ENCODE measurements at places on chromosomes 16 and 17. TPM values are rescaled to one million over a fixed set of nuclear protein-coding genes. Genes with fewer than 3 reads are reported as not detected.

CORO1A gene
- total RNA-seq = 866 TPM

CRLF3 gene
- 47.7 TPM for total RNA-seq

CES1 gene
- total RNA-seq = not detected

PDILT gene
- not detected for total RNA-seq

DNA sequence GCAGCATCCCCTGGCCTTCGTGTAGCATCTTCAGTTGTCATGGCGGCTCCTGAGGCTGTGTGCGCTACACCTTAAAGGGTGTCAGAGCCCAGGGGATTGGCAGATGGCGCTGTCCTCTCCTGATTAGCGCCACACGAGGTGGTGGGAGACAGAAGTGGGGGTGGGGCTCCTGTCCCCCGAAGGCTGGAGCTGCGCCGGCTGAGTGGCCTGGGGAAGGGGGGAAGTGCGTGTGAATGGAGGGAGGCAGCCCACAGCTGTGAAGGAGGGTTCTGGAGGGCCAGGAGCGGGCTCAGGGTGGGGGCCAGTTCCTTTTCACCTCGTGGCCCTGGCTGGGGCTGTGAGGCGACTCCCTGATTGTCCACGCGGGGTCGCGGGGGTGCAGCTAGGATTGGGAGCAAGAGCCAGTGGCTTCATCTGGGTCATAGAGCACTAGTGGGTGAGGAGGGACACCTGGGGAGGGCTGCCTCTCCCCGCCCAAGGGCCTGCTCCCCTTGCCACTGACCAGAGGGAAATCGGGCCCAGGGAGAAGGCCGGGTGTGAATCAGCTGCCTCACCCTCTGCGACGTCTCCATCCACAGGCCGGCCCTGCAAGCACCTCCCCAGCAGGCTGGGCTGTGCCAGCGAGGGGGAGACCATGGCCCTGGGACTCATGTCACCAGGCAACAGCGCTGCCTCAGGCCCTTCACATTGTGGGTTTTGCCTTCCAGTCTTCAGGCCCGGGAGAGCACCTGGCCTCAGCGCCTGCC lies 14.1 kb downstream of the BAHCC1 start:
- H3K4me1 ChIP-seq = peaks cover 13% of the 10 kb centered on the region
- DNase-seq = no peak
- no peak overlapping the region for H3K27ac ChIP-seq
- H3K27me3 ChIP-seq = peaks cover 16% of the 10 kb centered on the region

DNA sequence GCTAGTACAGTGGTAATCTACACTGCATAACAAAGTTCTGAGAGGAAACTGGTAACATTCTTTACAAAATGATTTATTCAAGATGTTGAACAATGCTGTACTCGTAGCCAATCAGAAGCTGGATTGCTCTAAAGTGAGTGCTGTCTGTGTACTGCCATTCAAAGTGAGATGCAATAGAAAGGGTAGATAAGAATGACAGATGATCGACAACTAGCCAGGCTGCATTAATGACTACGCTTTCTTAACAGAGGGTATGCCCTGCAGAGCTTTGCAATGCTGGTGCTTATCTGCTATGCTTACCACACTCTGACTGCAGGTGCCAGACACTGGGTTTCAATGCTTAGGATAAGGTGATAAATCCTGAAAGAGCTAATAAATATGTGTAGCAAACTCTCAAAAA lies 46.1 kb upstream of the SLC25A19 start:
- H3K36me3 ChIP-seq = peaks cover 11% of the 10 kb centered on the region
- H3K27me3 ChIP-seq = no peaks in the 10 kb centered on the region
- H3K4me3 ChIP-seq = no peak overlapping the region
- DNase-seq = no peak
- H3K27ac ChIP-seq = no peak overlapping the region
- H3K4me1 ChIP-seq = peaks cover 67% of the 10 kb centered on the region

- H3K4me1 ChIP-seq = peaks cover 10% of the 10 kb centered on the region
- H3K36me3 ChIP-seq = no peaks in the 10 kb centered on the region
- no peak overlapping the region for H3K27ac ChIP-seq
- H3K4me3 ChIP-seq = no peak overlapping the region
Measured at GRCh38 chr17:57866319-57866718, 16.5 kb upstream of the MRPS23 start.

GRCh38 chr17:73324160-73324475 lies 12.3 kb upstream of the CDC42EP4 start:
- H3K36me3 ChIP-seq = no peaks in the 10 kb centered on the region
- no peaks in the 10 kb centered on the region for H3K4me1 ChIP-seq

DNA sequence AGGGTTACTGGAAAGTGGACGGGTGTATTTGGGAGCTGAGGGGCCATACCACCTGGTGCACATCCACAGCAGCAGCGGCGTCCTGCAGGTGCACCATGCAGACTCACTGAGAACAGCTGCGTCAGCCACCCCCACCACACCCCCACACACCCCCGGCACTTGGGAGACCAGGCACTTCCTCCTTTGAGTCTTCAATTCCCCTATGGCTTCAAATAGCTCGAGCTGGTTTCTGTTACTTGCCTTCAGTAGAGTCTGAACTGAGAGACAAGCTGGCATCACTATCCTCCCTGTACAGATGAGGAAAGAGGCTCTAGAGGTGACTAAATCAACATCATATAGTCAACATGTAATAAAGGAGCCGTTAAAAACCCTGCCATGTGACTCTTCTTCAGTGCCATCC lies 15.4 kb downstream of the CUEDC1 start:
- H3K27me3 ChIP-seq = peaks cover 3% of the 10 kb centered on the region
- no peak overlapping the region for H3K27ac ChIP-seq
- no peaks in the 10 kb centered on the region for H3K36me3 ChIP-seq
- H3K4me3 ChIP-seq = no peak overlapping the region

GRCh38 chr17:3990386-3991127 lies 26.3 kb upstream of the ATP2A3 start:
- H3K27me3 ChIP-seq = peaks cover 2% of the 10 kb centered on the region
- peaks cover 1% of the 10 kb centered on the region for H3K36me3 ChIP-seq
- H3K4me3 ChIP-seq = no peak overlapping the region
- H3K4me1 ChIP-seq = peaks cover 1% of the 10 kb centered on the region
- DNase-seq = no peak
- H3K27ac ChIP-seq = no peak overlapping the region

DNA sequence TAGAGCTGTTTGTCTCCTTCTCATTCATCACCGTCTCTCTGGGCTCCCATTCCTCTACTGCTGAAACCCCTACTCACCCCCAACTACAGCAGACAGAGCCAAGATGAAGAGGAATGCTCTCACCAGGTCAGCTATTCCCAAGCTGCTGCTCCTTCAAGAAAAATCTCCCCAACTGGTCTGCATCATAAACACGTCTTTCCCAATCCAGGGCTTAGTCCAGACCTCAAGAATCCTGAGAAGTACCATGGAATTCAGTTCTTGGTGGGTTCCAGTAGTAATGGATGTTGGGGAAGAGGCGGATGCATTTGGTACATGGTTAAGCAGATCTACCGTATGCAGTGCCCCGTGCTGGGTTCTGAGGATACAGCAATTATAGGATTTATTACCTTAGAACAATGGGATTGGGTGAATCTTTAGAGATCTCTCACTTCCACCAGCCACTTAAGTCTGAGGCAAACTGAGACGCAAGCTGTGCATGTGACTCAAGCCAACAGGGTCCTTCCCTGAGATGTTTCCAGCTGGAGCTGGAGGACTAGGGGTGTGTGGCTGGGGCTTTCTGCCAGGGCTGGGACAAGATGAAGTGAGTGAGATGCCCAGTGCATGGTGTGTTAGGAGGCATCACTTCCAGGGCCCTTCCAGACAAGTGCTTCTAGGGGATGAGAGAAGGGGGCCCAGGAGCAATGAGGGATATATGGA lies 232.7 kb upstream of the CDH5 start:
- H3K4me1 ChIP-seq = no peaks in the 10 kb centered on the region
- DNase-seq = no peak
- no peaks in the 10 kb centered on the region for H3K36me3 ChIP-seq
- H3K4me3 ChIP-seq = no peak overlapping the region

DNA sequence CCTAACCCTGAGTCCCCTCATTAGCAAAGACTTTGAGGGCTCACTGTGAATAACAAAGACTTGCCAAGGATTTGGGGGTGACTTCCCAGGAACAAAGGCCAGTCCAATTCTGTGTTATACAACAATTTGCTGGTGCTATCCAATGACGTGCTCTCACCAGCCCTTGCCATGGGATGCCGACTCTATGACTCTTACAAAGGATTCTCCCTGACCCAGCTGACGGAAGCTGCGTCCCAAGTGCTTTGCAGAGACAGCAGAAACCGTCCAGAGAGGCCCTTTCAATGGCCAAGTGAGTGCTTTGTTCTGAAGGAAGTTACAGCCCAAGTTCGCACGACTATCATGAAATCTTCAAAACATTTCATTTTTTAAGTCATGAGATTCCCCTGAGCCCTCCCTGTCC lies 345.3 kb upstream of the TNRC6C start:
- peaks cover 30% of the 10 kb centered on the region for H3K4me1 ChIP-seq
- H3K4me3 ChIP-seq = no peak overlapping the region
- no peaks in the 10 kb centered on the region for H3K36me3 ChIP-seq
- H3K27ac ChIP-seq = no peak overlapping the region
- H3K27me3 ChIP-seq = no peaks in the 10 kb centered on the region
